ENCODE measurements at places on chromosomes 2 and 18.

GRCh38 chr2:208627110-208627884 is 220.7 kb downstream of the PTH2R start:
- DNase-seq, result peak; percentile 37

DNA sequence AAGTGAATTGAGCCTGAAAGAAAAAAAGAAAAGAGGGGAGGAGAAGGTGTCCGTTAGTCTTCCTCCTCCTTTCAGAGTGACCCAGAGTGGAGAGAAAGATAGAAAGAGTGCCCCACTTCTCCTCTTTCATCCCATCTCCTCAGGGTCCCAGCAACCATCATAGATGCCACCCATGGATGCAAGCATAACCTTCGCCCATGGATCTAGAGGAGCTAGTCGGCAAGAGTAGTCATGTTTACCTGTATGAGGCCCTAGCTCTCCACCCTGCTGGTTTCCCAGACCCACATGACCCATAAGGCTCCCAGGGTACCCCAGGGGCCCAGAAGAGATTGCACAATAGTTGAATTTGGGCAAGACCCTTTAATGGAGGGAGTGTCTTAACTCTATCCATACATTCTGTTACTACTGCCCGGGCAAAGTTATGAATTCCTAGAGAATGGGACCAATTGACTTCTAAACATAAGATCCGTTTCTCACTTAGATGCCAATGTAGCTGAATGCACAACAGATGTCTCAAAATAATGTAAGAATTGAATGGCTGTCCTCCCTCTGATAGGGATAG is 56.1 kb upstream of the CDCA7 start:
- DNase-seq, result peak; percentile 13

DNA sequence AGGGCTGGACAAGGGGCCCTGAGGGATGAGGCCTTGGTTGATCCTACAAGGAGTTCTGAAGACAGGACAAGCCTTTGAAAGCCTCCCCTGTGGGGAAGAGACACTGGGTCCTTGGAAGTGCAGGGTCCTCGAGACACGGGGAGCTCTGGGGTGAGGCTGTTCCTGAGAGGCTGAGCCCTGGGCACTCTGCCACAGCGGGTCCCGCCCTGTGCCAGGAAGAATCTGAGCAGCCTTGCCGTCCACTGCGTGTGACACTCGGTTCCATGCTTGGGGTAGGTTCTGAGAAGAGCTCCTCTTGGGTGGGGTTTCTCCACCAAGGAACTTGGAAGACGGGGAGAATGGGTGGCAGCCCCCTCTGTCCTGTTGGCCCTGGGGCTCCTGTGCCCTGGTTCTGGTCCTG is 13.9 kb downstream of the SNTG2 start:
- DNase-seq, result no peak

GRCh38 chr2:61512768-61513398 is 25.3 kb downstream of the XPO1 start:
- no peak for DNase-seq

DNA sequence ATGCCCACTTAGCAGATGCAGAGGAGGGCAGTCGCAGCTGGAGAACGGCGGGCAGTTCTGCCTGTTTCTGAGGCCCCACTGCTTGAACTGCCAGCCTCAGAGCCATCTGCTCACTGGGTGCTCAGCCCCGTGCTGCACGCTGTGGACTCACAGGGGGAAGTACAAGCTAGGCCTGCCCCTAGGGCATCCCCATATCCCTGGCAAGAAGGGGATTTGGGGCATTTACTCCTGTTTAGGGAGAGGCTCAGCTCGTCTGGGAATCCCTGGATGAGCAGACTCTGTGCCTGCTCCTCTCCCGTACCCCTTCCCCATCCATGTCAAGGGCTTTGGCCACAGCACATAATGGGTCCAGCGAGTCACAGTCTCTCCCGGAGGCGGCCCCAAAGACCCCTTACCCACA is 169.8 kb upstream of the PKDCC start:
- no peak for DNase-seq

- no peak for DNase-seq
These were observed 12.7 kb downstream of the USP39 start for GRCh38 chr2:85628658-85629057.

DNA sequence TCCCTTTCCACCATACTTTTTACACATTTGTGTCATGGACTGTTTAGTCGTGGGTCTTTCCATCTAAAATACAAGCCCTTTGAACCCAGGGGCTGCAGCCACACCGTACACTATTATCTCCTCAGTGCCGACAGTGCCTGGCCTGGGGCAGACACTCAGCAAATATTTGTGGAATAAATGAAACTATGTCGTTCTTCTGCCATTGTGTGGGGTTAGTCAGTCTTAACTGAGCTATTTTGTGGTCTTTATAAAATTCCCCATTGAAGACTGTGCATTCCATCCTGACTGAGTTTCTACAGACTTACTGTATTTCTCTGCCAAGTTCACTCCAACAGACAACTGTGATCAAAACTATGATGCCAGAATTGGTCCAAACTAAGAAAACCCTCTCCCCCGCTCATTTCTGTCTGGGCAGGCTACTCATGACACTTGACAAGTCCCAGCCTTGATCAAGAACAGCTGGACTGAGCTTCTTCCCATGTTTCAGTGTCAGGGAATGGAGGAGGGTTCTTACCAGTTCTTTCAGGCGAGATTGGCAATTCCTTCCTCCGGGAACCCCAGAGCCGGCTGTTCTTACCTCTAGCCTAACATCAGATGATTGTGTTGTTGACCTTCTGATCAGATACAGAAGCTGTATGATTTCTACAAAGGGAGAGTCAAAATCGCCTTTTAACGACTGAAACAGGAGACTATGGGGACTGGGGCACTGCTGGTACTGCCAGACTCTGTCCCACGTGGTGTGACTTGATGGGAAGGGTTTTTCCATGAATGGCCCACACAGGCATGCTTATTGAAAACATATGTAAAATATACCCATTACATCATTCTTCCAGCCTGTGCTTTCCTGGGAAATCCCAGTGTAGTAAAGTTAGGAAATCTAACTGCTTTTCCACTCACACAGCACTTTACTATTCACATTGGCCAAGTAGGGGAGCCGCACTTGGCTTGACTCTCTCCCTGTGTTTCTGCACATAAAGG is 77.4 kb upstream of the NPAS2 start:
- DNase-seq, result no peak

DNA sequence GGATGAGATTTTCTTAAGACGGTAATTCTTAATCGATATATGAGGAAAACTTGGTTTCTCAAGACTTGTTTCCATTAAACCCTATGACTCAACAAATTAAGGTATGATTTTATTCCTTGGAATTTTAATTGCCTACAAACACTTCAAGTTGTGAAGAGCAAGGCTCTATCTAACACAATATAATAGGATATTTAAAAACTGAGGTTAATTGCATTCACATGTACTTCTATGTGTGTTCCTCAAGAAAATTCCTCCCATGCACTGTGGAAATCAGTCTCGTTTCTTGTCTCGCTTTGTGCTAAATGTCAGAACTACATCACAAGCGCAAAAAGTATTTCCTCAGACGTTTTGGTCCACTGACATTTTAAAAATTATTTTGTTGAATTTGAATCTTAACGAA is 109.6 kb upstream of the UNC80 start:
- no peak for DNase-seq

DNA sequence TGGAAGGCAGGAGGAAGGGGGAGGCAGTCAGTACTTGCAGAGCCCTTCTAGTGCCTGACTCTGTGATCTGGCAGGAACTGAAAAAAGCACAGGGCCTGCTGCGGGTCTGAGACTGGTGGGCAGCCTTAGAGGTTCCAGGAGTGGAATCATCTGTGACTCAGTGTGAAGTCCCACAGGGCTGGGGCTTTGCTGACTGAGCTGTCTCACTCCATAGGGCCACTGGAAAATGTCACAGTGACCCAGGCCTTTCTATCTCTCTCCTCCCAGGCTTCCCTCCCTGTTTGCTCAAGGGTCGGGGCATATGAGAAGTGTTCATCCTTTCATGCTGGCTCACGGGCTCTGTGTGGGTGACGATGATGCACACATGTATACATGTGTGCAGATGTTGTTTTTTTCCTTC is 47.1 kb upstream of the ZFP36L2 start:
- no peak for DNase-seq

GRCh38 chr2:70712916-70713315 is 55.1 kb downstream of the ADD2 start:
- DNase-seq, result no peak

DNA sequence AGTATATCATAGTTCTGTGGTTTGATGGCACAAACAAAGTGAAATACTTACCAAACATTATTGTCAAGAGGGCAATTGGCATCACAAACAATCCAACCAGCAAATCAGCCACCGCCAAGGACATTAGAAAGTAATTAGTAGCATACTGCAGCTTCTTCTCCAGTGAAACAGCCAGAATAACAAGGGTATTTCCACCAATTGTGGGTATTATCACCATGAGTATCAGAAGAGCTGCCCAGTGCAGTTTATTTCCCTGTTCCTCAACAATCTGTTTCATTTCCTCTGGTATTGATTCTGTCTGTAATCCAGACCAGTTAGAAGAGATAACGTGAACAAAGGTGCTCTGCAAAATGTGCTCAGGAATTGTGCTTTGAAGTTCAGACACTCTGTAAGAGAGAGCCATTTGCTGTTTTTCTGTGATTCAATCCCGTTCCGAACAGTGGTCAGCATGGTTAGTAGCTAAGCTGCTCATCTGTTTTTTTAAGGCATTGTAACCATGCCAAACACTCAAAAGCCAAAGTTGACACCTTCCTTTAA is 1.4 kb downstream of the HTR2B start:
- no peak for DNase-seq

DNA sequence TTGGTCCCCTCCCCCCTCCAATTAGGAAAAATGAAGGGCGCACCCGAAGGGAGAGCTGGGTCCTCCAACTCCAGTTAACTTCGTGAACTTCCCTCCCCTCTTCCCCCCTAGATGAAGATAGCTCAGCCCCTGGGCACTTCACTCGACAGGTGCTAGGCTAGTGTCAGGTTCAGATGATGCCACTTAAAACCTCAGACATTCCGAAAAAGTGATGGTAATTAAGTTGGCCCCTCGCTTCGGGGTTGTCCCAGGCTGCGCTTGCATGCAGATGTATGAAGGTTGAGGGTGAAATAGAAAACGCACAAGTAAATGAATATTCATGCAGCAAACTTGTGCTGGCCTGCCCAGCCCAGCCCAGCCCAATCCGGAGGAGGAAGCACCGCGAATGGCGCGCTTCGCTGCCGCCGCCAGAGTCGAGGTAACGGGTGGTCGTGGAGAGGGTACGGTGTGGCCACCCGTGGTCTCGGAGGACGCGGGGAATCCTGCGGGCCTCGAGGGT is 3.0 kb upstream of the GBX2 start:
- DNase-seq, result no peak

GRCh38 chr2:39514825-39515224 is 77.7 kb upstream of the MAP4K3 start:
- no peak for DNase-seq

DNA sequence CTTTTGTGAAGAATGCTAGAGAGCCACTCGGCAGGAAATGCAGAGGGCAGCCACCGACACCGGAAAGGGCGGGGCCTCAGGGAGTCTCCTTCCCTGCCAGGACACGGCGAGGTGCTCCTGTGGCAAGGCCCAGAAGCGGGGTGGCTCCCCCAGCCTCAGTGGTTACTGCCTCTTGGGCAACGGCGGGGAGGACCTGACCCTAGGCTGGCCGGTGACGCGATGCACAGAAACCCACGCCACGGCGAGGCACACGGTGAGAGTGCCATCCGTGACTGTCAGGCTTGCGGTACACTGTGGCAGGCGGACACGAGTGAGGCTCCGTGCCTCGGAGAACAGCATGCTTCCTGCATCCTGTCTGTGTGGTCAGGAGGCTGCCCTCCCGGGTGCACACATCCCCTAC is 47.8 kb downstream of the ZAP70 start:
- DNase-seq, result peak; percentile 61

DNA sequence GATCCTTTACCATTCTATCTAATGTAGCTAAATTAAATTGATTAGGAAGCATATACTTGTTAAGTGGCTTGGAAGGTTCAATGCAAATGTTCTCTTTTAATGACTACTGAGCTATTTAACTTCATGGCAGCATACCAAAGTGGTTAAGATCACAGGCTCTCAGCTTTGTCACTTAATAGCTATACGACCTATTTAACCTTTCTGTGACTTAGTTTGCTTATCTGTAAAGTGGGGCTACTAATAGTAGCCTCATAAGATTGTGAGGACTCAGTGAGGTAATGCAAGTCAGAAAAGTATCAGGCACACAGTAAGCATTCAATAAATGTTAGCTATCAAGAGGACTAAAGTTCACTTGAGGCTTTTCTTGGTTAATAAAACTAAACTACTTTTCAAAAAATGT is 4.3 kb downstream of the CKAP2L start:
- no peak for DNase-seq

GRCh38 chr2:219094171-219094570 is 33.5 kb upstream of the IHH start:
- no peak for DNase-seq
